Heart right ventricle (tissue), 16 donors: ENCODE measurements at places on chromosomes 16 and 17. TPM values are rescaled to one million over a fixed set of nuclear protein-coding genes. Genes with fewer than 3 reads are reported as not detected.
A peak's percentile ranks its signal among the peaks of the same experiment; 100 is the strongest.

Gene ZNF750
- polyA plus RNA-seq, result 0.14 TPM

- no peaks in the 10 kb centered on the region for H3K27me3 ChIP-seq
- H3K4me3 ChIP-seq, result no peak overlapping the region
- H3K4me1 ChIP-seq, result no peaks in the 10 kb centered on the region
- no peak overlapping the region for H3K27ac ChIP-seq
- DNase-seq, result no peak
These were observed 158.2 kb downstream of the FOXL1 start for GRCh38 chr16:86736502-86736901.

DNA sequence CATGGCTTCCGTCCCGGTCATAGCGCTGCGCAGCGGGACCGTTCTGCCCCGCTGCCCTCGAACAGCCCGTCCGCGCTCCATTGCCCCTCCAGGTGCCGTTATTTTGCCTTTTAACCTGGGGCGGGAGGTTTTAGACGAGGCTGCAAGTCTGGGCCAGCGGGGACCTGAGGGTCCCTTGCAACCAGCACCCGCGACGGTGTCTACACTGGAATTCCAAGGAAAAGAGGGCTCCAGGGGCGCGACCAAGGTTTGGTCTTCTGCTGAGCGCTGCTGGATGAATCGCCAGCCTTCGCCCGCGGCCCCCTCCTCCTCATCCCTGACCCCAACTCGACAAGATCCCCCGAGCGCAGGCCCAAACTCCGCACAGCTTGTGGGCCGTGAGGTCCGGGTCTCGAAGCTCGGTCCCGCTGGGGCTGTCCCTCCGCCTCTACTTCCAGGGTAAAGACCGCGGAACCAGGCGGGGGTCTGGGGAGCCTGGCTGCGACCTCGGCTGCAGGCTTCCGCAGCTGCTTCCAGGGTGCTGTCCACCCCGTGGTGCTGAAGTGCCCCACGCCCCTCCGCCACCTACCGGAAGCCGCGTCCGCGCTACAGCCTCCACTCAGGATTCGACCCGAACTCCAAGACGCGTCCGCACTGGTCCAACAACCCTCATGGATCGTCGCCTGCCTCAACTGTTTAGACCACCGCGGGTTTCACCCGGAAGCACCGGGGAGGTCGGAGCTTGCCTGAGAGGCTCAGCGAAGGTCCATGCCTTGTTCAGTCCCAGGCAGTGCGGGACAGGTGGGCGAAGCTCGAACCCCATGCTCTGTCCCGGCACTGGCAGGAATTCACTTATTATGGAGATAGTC, 10.1 kb upstream of the CA4 start:
- H3K27ac ChIP-seq, result no peak overlapping the region
- H3K4me3 ChIP-seq, result peak overlapping the region; percentile 29

Gene HBA1
- 2.1 TPM for polyA plus RNA-seq

DNA sequence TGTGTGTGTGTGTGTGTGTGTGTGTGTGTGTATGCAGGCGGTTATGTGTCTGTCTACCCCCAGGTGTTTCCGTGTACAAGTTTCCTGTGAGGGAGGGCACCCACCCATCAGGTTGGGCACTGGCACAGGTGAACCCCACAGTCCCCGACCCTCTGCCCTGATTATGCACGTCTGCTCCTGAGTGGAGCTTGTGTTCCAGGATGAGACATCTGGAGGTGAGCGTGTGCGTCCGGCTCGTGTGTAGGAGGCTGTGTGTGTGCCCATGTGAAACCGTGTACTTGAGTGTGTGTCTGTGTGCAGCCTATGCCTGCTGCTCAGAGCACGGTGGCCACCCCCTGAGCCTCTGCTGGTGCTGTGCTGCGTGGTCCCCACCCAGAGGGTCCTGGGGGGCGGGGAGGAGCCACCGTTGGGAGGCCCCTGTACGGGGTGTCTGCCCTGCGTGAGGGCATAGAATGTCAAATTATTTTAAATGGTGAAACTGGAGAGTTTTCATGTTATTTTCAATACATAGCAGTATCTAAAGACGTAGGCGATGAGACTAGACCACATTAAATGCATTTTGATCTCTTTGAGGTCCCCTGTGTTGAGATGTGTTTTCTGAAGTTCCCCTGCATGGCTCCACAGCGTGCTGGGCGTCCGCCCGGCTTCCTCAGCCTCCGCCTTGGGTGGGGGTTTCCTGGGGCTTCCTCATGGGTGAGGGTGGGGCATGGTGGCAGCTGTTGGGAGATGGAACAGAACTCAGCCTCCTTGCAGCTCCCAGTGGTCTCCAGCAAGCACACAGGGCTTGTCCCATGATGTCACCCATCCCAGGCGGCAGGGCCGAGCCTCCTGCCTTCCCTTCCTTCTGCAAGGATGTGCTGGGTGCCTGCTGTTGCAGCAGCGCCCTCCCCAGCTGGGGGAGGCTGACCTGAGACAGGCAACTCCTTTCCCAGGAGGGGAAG, 43.4 kb downstream of the KCNJ12 start:
- no peak overlapping the region for H3K4me3 ChIP-seq
- no peaks in the 10 kb centered on the region for H3K27me3 ChIP-seq
- DNase-seq, result no peak
- H3K4me1 ChIP-seq, result peaks cover 8% of the 10 kb centered on the region

Gene USP43
- 0.07 TPM for polyA plus RNA-seq

DNA sequence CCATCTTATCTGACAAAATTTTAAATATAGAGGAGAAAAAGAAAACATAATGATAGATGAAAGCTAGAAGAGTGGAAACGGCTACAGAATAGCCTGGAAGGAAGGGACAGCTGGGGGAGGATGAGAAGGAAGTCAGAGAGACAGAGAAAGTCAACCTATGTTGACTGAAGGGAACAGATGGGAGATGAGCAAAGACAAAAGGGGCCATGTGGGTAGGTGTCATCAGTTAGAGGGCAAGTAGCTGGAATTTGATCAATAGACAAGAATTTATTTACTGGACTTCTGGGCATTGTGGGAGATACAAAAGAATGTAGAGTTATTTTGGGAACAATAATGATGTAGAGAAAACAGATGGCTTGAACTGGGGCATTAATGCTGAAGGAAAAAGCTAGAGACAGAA, 194.4 kb downstream of the ANKFN1 start:
- no peak for DNase-seq
- no peak overlapping the region for H3K27ac ChIP-seq
- no peak overlapping the region for H3K4me3 ChIP-seq

Gene CCDC200
- polyA plus RNA-seq, result not detected
